ENCODE measurements at places on chromosomes 6 and 20. TPM values are rescaled to one million over a fixed set of nuclear protein-coding genes. Genes with fewer than 3 reads are reported as not detected.

DNA sequence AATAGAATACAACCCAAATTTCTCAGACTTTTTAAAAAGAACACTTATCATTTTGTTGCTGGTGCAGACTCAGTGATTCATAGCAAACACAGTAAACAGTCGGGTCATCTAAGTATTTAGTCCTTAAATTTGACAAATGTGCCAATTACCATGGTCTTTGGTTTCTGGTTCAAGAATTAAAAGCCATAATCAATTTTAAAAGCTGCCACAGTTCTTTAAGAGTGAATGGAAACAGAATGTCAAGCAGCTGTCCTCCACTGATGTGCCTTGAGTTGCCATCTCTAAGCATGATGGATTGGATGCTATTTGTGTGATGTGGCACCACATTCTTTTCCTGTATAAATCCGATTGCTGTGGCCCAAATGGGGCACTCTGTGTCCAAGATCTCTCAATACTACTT is 67.2 kb upstream of the MLIP start:
- DNase-seq = no peak

Gene LST1
- total RNA-seq = 229 TPM

- DNase-seq = no peak
Observed at GRCh38 chr20:17391127-17391771, 139.9 kb downstream of the BFSP1 start.

GRCh38 chr6:78482801-78483552 is 384.4 kb upstream of the IRAK1BP1 start:
- no peak for DNase-seq

GRCh38 chr6:119463081-119463626 is 113.6 kb upstream of the MAN1A1 start:
- no peak for DNase-seq

DNA sequence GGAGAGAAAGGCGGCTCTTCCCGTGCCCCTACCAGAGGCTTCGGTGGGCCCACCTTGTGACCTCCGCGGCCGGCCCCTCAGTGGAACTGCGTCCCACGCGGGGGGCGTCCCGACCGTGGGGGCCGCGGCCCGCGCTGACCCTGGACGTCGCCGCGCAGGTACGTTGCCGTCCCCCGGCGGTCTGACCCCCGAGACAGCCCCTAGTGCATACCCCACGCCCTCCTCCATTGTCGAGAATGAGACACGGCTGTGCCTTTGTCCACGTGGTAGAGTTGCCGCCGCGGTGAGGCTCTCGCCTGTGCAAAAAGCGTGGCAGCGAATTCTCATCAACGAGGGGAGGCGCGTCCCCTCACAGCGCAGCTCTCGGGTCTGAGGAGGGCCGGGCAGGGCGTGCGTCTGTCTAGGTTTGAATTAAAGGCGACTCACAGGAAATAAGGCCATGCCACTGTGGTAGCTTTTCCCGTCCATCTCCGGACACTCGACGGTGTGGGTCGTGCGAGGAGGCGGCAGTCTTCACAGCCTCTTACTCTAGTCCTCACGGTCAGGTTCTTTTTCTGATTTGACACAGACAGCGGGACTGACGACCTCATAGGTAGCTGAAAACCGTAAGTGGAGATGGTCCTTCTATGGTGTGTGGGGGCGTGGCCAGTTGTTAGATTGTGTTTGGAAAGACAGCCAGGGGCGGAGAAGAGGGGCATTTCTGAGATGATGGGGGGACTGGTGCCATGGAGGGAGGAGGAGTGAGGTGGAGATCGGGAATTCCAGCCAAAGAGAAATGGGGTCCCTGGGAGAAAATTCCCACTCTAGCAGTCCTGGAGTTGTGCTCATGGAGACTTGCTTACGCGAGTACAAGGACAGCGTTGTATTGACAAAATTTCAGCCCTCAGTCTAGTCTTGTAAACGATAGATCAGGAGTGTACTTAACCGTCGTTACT is 580 bp downstream of the NXT1 start:
- no peak for DNase-seq

Gene ACTL10
- 1.9 TPM for total RNA-seq

DNA sequence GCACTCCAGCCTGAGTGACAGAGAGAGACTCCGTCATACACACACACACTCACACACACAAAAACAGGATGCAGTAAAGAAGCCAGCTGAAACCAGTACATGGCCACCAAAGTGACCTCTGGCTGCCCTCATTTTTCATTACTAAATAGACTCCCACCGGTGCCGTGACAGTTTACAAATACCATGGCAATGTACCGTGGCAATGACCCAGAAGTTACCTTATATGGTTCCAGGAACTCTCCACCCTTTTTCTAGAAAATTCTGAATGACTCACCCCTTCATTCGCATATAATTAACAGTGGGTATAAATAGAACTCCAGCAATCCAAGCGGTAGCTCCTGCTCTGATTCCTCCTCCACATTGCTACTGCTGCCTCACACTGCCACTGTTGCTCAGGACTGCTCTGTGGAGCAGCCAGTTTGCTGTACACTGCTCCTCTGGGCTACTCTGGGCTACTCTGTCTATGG is 57.7 kb downstream of the SNX5 start:
- peak; percentile 71 for DNase-seq

Data from uterus (tissue), 4 donors.